ENCODE measurements at places on chromosomes 1 and 21.

- DNase-seq, result no peak
Observed at GRCh38 chr1:7398982-7399381, 372.1 kb upstream of the VAMP3 start.

DNA sequence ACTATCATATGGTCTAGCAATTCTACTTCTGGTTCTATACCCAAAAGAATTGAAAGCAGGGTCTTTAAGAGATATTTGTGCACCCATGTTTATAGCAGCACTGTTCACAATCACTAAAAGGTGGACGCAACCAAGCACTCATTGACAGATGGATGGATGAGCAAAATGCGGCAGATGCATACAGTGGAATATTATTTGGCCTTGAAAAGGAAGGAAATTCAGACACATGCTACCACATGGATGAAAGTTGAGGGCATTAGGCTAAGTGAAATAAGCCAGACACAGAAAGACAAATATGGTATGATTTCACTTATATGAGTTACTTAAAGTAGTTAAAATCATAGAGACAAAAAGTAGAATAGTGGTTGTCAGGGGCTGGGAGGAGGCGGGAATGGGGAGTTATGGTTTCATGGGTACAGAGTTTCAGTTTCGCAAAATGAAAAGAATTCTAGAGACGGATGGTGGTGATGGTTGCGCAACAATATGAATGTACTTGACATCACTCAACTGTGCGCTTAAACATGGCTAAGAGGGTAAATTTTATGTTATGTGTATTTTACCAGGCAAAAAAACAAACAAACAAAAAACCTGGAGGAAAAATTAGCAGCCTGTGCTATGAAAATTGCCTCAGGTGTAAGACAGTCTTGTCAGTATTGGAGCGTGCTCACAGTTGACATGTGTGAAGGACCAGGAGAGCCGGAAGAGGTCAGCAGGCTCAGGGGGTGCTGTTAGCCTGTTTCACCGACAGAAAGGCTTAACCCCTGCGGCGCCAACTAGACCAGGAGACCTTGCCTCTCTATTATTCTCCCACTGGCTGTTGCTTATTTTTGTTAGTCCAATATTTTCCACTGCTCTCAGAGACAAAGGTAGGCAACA lies 26.5 kb downstream of the CD247 start:
- DNase-seq, result peak; percentile 71

GRCh38 chr21:39314143-39315027 lies 953 bp upstream of the BRWD1 start:
- peak; percentile 54 for DNase-seq

DNA sequence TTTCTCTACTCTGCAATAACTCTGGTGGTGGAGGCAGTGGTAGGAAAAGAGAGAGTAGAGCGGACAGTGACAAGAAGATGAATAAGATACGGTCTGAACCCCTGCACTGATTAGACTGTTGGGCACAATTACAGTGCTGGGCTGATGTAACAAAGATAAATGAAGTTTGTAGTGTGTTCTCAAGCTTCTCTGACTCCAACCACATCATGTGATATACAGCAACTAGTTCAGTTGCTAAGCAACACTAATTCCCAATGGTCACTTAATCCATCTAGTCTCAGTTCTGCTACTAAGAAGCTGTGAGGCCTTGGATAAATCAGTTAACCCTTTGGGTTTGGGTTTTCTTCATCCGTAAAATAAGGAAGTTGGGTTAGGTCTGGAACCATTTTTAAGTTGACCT lies 17.3 kb downstream of the DDR2 start:
- no peak for DNase-seq

DNA sequence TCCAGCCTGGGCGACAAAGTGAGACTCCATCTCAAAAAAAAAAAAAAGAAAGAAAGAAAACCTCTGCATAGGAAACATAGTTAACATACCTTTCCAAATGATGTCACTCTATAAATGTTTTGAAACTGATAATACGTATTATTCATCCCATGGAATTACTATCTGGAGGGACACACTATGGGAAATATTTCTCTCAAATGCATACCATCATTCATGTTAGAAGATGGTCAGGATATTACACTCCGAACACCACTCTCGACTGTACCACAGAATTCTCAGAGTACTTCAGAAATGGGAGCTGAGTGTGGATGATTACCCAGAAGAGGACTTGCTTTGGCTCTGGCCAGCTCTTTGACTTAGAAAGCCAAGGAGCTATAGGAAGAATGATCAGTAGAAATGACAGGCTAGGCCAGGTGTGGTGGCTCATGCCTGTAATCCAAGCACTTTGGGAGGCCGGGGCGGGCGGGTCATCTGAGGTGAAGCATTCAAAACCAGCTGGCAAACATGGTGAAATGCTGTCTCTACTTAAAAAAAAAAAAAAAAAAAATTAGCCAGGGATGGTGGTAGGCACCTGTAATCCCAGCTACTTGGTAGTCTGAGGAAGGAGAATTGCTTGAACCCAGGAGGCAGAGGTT lies 5.2 kb upstream of the LIN28A start:
- DNase-seq, result no peak

GRCh38 chr1:236332092-236332758 lies 50.5 kb upstream of the ERO1B start:
- no peak for DNase-seq

GRCh38 chr1:200668514-200669313 lies 993 bp downstream of the DDX59 start:
- no peak for DNase-seq

GRCh38 chr1:87130438-87130837 lies 198.2 kb upstream of the LMO4 start:
- no peak for DNase-seq

- DNase-seq, result no peak
Observed at GRCh38 chr1:9247894-9248293, 13.3 kb downstream of the H6PD start.

- no peak for DNase-seq
Observed at GRCh38 chr21:28761674-28762356, 230.9 kb downstream of the LTN1 start.

- DNase-seq, result no peak
Observed at GRCh38 chr1:26861889-26862378, 1.0 kb upstream of the SFN start.

GRCh38 chr1:2601721-2602303 lies 15.2 kb downstream of the PRXL2B start:
- no peak for DNase-seq

DNA sequence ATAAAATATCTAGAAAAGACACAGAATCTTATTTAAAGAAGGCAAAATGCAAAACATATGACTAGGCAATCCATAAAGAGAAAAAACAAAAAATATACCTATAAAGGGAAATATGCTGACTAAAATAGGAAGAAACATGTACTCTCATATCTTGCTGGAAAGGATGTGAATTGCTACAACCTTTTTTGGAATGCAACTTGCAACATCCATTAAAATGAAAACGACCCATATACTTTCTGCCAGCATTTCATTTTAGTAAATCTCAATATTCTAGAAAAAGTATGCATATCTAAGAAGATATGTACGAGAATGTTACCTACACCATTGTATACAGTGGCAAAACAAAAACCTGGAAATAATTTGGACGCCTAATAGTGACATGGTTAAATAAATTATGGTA lies 56.6 kb downstream of the EDEM3 start:
- DNase-seq, result no peak

- DNase-seq, result no peak
Observed at GRCh38 chr1:43235451-43236121, 34.2 kb upstream of the TMEM125 start.

GRCh38 chr1:38076038-38076437 lies 29.4 kb upstream of the POU3F1 start:
- DNase-seq, result no peak

- no peak for DNase-seq
Observed at GRCh38 chr1:167679714-167680113, 42.1 kb upstream of the MPZL1 start.
